Dorsolateral prefrontal cortex (tissue), 122 donors: ENCODE measurements at places on chromosomes 11 and 22.

DNA sequence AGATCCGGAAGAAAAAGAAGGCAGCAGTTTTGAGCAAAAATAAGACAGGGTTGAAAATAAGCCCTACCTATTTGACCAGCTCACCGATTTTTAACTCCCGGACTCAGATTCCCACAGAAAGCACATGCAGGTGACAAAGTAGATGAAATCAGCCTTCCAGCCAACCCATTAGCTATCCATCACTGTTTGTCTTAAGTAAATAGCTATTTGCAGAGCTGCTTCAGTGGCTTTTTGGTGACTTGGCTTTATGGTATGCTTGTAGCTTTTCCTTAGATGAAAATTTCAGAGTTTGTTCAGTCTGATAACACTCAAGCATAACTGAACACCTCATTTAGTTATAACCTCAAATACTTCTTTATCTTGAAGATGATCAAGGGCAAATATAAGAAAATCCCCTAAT lies 192.6 kb downstream of the HIPK3 start:
- DNase-seq: no peak

DNA sequence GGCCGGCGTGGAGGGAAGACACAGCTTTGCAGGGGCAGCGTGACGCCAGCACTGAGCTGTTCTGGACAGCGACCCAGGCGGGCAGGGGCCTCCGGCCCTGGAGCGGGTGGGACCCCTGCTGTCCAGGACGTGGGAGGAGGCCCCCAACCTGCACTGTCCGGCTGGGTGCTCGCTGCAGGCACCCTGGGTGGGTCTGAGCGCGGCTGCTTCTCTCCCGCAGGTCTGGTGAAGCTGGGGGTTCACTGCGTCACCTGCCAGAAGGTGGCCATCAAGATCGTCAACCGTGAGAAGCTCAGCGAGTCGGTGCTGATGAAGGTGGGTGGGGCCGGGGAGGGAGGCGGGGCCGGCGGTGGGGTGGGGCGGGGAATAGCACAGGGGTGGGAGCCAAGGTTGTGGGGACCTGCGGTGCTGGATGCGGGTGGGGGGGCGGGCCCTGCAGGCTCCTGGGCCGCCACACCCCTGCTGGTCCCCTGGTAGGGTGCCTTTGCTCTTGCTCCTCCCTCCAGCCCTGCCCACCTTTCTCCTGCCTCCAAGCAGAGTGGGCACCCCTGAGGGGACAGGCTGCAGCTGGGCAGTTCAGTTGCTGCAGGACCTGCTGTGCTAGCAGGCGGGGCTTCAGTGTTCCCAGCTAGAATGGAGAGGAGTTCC lies 46.2 kb downstream of the BRSK2 start:
- no peak for DNase-seq

GRCh38 chr11:121439337-121439736 lies 12.8 kb upstream of the SORL1 start:
- no peak for DNase-seq

- no peak for DNase-seq
Observed at GRCh38 chr11:110878513-110878912, 166.3 kb upstream of the ARHGAP20 start.

GRCh38 chr11:34558211-34558610 lies 44.6 kb upstream of the ELF5 start:
- DNase-seq: no peak

GRCh38 chr22:26828311-26828710 lies 170.9 kb downstream of the MIAT start:
- no peak for DNase-seq

- no peak for DNase-seq
Observed at GRCh38 chr11:73265278-73265810, 6.8 kb upstream of the P2RY6 start.

- no peak for DNase-seq
Observed at GRCh38 chr11:77069336-77069968, 2.7 kb downstream of the CAPN5 start.

- no peak for DNase-seq
Observed at GRCh38 chr11:33005175-33005574, 10.5 kb upstream of the DEPDC7 start.

DNA sequence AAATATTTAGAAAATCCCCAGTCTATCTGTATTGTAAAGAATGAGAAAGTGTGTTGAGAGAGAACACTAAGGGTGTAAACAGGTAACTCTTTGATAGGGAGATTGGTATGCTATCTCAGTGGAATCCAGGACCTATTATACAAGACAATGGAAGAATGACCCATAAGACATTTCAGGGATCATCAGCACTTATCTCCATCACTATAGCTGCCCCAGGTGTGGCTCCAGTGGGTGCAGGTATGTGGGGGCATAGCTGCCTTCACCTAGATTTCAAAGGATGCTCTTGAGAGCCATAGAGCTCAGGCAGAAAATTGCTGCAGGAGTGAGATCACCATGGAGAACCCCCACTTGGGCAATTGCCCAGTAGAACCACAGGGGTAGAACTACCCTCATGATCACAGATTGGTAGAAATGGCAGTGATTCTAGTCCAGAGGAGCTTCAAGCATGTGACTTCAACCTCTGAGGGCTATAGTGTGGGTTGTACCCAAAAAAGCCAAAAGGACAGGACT lies 252.3 kb upstream of the TBCEL start:
- DNase-seq: no peak

GRCh38 chr11:1158681-1159487 lies 1.1 kb downstream of the MUC5AC start:
- DNase-seq: peak; percentile 15

- DNase-seq: no peak
Observed at GRCh38 chr11:1532606-1533341, 39.3 kb downstream of the DUSP8 start.

DNA sequence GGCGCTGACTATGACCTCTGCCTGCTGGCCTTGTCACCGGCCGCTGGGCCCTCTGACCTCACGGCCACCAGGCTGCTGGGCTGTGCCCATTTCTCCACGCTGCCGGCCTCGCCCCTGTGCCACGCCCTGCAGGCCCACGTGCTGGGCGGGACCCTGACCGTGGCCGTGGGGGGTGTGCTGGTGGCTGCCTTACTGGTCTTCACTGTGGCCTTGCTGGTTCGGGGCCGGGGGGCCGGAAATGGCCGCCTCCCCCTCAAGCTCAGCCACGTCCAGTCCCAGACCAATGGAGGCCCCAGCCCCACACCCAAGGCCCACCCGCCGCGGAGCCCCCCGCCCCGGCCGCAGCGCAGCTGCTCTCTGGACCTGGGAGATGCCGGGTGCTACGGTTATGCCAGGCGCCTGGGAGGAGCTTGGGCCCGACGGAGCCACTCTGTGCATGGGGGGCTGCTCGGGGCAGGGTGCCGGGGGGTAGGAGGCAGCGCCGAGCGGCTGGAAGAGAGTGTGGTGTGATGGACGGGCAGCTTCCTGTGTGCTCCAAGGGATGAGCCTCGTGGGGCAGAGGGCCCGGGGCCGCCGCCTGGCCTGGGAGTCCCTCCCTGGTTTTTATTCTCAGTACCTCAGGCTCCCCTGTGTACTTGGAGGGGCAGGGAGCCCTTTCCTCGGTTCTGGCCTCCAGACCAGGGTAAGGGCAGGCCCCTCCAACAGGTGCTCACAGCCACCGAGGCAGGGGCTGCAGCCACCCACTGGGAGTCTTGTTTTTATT lies 3.0 kb downstream of the LRFN4 start:
- no peak for DNase-seq

DNA sequence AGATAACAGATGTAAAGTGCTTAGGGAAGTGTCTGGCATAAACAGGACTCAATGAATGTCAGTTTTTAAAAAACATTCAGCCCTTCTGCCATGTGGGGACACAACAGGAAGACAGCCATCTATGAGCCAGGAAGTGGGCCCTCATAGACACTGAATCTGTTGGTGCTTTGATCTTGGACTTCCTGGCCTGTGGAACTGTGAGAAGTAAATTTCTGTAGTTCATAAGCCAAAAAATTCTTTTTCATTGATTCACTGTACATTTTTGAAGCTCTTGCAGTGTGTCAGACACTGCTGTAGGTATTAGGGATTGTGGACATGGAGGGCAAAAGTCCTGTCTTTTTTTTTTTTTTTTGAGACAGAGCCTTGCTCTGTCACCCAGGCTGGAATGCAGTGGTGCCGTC lies 188.6 kb downstream of the HIPK3 start:
- no peak for DNase-seq

DNA sequence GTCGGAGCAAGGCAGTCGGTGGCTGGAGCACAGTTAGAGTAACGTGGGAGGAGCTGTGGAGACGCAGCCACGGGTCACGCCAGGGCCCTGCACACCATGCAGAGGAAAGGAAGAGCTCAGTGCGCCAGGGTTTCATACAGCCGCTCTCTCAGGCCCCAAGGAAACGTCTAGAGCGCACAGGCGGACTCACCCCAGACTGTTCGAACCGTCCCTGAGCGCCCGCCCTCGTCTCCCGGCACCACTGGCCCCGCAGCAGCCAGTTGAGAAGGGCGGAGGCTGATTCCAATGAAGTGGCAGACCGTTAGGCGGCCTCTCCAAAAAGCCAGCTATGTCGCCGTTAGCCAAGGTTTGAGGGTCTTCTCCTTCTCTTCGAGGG lies 483 bp upstream of the HYLS1 start:
- DNase-seq: peak; percentile 47

GRCh38 chr11:110968348-110969062 lies 256.3 kb upstream of the ARHGAP20 start:
- no peak for DNase-seq

- DNase-seq: peak; percentile 19
Observed at GRCh38 chr22:46569055-46569847, 31.8 kb upstream of the CELSR1 start.

DNA sequence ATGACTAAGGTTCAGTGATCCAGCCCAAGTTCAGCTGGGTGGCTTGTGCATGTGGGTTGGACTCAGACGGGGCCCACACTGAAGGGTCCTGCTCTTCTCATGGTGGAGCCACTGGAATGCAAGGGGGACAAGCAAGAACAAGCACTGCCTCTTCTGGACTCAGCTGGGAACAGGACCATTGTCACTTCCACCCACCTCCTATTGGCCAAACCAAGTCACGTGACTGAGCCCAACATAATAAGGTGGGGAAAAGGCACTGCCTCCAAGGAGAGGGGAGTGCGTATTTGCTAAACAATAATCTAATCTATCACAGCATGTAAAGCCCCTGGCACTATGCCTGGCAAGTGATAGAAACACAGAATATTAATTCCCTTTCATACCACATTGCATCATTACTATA lies 87.1 kb downstream of the CHST1 start:
- no peak for DNase-seq

GRCh38 chr11:34501500-34501899 lies 12.1 kb downstream of the ELF5 start:
- DNase-seq: no peak

- DNase-seq: peak; percentile 95
Observed at GRCh38 chr11:120547811-120548681, 36.5 kb downstream of the GRIK4 start.

DNA sequence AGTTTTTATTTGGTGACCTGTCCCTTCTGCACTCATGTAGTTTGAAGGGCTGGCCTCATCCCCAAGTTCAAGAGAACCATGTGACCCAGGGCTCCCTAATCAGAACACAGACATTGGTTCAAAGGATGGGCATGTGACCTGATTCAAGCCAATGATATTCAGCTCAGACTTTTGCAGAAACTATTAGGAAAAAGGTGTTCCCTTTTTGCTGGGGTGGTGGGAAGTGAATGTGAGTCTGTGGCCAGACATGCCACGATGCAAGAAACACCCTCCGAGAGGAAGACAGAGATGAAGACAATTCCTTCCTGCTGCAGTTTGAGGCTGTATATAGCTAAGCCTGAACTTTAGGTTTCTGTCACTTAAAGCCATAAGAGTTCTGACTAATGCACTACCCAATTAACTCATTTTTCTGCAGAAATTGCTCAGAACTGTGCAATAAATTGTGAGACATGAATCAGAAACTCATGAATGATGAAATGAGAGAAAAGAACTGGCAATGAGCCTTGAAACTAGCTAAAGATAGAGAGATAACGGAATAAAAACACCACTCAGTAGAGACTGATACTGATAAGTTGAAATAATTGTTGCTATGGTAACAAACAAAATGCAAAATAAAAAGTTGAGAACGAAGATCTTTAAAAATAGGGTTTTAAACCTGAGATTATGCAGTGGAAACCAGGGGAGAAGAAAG lies 9.2 kb upstream of the MAPK1 start:
- no peak for DNase-seq

DNA sequence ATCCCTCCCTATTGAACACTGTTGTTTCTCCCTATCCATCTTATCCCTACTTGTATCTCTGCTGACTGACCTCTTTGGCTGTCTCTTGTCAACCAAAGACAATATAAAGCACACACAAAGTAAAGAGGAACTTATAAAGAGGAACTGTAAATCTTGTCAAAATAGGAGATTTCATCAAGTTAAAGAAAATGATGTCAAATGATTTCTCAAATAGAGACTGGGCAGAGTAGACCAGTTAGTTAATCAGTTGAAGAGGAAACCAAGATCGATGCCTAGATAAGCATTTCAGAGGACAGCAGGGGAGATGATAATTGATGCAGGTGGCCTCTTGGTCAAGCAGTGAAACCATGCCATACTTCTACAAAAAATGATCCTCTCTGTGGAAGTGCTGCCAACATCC lies 22.7 kb downstream of the KCNQ1OT1 start:
- no peak for DNase-seq

GRCh38 chr11:1637628-1638027 lies 8.1 kb downstream of the KRTAP5-5 start:
- DNase-seq: no peak

GRCh38 chr11:126139111-126140091 lies 72.0 kb downstream of the RPUSD4 start:
- no peak for DNase-seq

DNA sequence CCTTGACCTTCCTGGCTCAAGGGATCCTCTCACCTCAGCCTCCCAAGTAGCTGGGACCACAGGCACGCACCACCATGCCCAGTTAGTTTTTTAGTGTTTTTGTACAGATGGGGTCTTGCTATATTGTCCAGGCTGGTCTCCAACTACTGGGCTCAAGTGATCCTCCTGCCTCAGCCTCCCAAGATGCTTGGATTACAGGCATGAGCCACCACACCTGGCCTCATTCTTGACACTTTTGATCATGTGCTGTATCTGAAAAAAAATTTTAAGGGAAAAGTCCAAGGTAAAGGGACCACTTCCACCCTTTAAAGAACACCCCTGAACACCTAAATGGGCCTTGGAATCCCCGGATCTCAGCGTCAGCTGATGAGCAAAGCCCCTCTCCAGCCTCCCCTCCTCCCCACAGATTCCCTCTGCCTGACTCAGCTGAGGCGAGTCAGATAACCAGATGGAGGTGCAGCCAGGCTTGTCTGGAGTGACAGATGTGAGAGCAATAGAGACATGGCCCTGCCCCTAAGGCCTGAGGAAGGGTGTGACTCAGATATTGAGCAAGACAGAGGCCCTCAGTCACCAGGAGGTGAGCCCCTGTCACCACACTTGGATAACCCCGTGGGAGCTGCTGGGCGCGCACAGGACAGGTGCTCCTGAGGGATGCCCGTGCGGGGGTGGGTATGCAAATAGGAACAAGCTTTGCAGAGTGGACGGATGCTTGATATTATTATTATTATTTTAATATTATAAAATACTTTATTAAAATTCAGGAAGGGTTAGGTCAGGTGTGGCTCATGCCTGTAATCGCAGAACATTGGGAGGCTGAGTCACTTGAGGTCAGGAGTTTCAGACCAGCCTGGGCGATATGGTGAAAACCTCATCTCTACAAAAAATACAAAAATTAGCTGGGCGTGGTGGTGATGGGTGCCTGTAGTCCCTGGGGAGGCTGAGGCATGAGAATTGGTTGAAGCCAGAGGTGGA lies 5.0 kb upstream of the CCDC88B start:
- DNase-seq: no peak
